ENCODE measurements at places on chromosomes 3 and 15. TPM values are rescaled to one million over a fixed set of nuclear protein-coding genes. Genes with fewer than 3 reads are reported as not detected.

- DNase-seq, result no peak
These were observed 161.8 kb upstream of the TBL1XR1 start for GRCh38 chr3:177358977-177359592.

GRCh38 chr3:114660124-114660523, 366.3 kb downstream of the TIGIT start:
- DNase-seq, result no peak

NR2F2 gene
- 28.0 TPM for total RNA-seq

GRCh38 chr3:22894865-22895264, 308.3 kb upstream of the UBE2E2 start:
- no peak for DNase-seq

DNA sequence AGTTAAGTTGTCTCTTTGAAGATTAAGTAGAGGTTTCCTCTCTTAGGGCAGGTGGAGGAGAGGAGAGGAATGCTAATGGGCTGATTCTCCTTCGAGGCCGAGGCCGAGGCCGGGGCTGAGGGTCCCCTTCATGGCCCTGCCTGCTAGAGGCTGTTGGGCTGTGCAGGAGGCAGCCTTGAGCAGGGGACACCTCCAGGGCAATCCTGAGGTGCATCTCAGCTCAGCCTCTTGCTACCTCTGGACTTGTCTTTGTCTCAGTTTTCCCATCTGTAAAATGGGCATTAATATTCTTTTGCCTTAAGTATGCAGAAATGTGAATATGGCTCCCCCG, 97.7 kb upstream of the PRR20G start:
- DNase-seq, result no peak

CNTN3 gene
- 27.1 TPM for total RNA-seq

RHOV gene
- total RNA-seq, result 9.3 TPM

- DNase-seq, result no peak
These were observed 30.7 kb upstream of the CBLB start for GRCh38 chr3:105899516-105899915.

ZIC4 gene
- not detected for total RNA-seq

LRTM1 gene
- 13.4 TPM for total RNA-seq

DNA sequence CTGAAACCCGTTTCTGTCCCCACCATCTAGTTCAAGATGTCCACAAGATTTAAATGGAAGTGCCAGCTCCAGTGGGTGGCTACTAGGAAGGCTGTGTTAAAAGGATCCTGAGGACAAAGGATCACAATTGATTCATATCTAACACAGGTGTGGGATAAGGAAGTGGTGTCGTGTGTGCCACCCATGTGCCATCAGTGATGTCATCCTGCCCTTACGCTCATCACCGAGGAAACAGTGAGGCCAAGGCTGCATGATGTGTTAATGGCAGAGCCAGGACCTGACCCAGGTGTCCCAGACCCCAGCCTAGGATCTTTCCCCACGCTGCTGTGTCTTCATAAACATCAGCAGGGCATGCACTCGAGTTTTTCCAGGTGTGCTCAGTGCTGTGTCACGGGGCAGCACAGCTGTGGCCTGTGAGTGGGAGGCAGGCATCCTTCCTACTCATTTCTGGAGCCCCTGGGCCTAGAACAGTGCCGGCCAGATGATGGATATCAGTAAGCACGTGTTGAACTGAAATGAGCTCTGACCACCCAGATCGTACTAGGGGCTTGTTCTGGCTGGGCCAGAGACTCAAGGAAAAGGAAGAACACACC, 10.6 kb upstream of the TGM5 start:
- no peak for DNase-seq

- no peak for DNase-seq
These were observed 9.7 kb upstream of the PTPN23 start for GRCh38 chr3:47370887-47371697.

DNA sequence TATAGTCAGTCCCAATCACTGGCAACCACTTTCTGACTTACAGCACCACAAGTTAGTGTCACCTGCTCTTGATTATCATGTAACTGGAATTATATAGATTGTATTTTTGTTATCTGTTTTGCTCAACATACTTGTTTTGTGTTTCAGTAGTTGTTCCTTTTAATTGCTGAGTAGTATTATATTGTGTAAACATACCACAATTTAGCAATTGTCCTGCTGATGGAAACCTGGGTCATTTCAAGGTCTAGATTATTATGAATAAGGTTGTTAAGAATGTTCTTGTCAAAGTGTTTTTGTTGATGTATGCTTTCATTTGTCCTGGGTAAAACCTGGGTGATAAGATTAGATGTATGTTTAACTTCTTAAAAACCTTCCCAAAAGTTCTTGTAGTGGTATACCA, 82.1 kb upstream of the MELTF start:
- DNase-seq, result no peak

- DNase-seq, result peak; percentile 76
These were observed 152.3 kb downstream of the IGF1R start for GRCh38 chr15:98800437-98801233.

DNA sequence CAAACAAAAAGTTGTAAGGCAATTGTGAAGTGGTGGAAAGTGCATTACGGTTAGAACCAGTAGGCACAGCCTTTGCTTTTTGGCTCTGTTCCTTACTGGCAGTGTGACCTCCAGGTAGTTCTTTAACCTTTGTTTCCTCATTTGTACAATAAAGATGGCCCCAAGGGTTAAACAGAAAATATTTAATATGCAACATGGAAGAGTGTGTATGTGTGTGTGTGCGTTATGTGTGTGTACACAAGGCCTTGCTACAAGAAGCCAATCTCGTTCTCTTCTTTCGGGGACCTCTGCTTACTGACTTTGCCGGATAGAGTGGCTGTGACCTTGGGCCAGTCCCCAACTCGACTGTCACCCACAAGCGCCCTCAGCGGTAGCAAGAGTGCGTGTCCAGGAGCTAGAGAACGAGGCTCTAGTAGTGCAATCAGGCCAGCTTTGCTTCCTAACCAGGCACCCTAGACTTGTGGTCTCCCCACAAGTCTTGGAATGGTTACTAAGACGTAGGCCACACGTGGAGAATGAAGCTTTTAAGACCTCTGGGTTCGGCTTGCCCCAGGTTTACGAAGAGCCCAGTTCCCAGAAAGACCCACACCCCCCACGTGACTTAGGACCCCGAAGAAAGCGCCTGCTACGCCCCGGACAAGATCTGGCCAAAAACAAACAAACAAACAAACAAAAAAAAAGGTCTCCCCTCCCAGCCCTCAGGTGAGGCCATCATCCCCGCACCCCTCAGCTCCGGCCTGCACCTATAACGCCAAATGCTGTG, 593 bp downstream of the CIAO2A start:
- DNase-seq, result no peak

DNA sequence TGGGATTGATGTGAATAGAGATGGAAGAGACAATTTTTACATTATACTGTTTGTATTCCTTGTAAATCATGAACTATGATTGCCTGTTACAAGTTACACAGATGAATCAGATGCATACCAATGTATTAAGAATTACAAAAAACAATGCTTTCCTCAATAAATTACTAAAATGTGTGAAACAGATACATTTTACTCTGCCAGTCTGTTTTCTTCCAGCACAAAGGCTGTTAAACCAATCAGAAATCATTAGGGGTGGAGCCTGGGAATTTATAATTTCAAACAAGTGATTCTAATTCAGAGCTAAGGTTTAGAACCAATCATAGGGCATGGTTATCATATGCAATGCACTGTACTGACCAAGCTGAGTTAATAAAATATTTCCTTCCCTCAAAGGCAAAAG, 21.8 kb upstream of the ANKRD28 start:
- DNase-seq, result no peak

Measured in urinary bladder (tissue), 4 donors.